ENCODE measurements at places on chromosomes 6 and 20.

GRCh38 chr20:22579119-22579427 is 5.3 kb downstream of the FOXA2 start:
- no peak for DNase-seq

GRCh38 chr6:169224185-169224695 is 29.4 kb downstream of the THBS2 start:
- DNase-seq = no peak

- no peak for DNase-seq
Observed at GRCh38 chr6:56758120-56758519, 115.4 kb upstream of the DST start.

GRCh38 chr6:135328136-135328535 is 147.0 kb downstream of the MYB start:
- no peak for DNase-seq

GRCh38 chr6:38176797-38177751 is 357.5 kb downstream of the ZFAND3 start:
- DNase-seq = no peak

DNA sequence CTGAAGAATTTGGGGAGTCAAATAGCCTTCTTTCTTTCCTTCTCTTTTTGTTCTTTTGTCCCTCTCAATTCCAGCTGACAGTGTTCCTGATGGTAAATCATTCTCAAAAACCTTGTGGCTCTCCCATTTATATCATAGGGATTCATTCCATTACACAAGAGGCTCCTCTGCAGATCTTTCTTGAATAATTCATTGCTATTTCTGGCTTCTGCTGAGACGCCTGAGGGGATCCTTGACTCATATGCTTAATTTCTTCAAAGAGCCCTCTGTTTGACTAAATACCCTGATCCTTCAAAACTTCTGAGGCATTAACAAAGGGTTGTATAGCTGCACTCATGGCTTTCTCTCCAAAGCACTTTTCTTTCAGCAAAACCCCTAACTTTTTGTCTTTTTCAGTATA is 289.3 kb downstream of the FARS2 start:
- no peak for DNase-seq

GRCh38 chr6:87558446-87558845 is 31.3 kb downstream of the RARS2 start:
- no peak for DNase-seq

DNA sequence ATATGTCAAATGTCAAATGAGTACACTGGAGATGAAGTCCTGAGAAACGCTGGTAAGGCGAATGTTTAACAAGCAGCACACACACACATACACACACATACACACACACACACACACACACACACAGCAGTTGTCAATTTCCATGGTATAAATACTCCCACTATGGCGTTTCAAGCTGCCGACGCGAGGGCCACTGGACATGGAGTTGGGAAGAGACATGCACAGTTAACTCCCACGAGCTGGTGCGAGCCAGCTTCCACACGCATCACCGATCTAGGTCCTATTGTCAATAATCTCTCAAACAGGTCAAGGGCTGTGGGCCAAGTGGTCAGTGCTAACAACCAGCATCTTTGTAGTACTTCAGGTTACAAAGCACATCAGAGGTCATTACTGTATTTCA is 58.9 kb downstream of the TRERF1 start:
- DNase-seq = no peak

GRCh38 chr6:53766930-53767329 is 27.9 kb upstream of the LRRC1 start:
- DNase-seq = no peak

GRCh38 chr6:56172144-56172543 is 75.2 kb downstream of the COL21A1 start:
- no peak for DNase-seq

DNA sequence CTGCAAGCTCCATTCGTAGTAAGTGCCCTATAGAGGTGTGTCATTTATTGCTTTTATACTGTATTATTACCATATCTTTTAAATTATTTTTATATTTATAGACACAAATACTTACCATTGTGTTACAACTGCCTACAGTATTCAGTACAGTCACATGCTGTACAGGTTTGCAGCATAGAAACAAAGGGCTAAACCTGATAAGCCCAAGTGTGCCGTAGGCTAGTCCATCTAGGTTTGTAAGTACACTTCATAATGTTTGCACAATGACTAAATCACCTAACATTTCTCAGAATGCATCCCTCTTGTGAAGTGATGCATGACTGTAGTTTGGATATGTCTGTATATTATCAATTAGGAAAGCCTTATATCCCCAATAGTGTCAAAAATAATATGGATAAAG is 122.8 kb downstream of the CLVS2 start:
- no peak for DNase-seq

- DNase-seq = no peak
Observed at GRCh38 chr6:259901-260508, 32.3 kb upstream of the DUSP22 start.

DNA sequence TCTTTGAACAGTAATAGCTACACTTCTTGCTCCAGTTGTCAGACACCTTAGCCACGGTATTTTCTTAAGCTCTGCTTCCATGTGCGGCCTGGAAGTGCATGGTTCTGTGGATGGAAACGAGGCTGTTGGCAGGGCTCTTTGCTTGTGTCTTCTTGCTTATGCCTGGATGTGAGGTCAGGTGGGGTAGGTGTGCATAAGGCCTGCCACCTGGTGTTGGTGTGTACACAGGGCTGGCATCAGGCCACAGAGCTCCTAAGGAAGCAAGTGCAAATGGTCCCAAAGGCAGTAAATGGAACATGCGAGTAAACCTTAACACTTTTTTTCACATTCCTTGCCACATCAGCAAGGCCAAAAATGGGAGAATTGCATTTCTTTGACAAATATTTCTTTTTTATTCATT is 158.1 kb upstream of the GMDS start:
- no peak for DNase-seq

DNA sequence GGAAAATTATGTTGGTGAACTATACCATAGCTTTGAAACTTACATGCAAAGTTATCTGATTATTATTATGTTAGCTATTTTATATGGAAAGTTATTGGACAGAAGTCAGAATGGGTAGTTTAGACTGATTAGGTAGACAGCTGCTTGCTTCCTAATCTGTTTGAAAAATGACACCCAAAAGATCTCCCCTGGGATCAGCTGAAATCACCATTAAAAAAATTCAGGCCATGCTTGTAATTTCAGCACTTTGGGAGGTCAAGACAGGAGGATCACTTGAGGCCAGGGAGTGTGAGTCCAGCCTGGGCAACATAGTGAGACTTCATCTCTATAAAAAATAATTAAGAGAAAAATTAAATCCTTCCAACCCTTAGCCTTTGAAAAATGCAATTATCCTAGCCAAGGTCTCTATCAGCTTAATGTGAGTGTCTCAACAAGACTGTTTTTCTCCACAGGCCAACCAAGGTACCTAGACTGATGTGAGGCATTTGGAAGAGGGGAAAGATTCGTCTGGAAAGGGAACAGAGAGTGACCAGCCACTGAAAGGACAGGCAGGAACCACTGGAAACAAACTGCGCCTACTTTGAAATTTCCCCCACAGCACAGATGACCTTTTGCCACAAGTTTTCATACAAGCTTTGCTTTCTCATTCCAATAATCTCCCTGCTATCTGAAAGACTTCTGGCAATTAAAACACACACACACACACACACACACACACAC is 232.3 kb downstream of the GMPR start:
- DNase-seq = no peak

DNA sequence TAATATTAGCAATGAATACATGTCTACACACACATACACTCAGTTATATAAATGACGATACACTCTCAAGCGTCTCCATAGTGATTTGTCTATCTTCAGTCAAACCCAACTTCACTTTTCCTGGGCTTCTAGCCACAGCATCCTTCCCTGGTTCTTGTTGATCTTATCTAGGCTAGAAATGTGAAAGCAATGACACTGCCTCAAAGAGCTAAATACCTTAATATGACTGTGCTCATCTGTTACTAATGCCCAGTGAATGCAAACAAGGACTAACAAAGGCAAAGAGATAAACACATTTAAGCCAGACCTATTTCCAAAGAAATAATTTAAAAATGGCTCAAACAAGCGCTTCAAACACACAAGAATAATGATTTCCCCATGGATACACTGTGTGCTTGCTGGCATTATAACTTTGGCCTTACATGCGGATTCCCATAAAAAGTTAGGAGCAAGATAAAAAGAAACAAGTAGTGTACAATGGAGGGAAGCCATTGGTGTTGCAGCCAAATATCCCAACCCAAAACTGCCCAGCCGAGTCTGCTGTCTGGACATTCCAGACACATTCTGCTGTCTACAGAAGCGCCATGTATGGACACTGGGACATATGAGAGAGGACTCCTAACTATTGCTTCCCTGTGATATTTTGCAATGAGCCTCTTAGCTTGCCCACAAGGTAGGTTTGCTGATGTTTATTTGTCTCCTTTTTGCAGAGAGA is 19.5 kb upstream of the DAAM2 start:
- no peak for DNase-seq

DNA sequence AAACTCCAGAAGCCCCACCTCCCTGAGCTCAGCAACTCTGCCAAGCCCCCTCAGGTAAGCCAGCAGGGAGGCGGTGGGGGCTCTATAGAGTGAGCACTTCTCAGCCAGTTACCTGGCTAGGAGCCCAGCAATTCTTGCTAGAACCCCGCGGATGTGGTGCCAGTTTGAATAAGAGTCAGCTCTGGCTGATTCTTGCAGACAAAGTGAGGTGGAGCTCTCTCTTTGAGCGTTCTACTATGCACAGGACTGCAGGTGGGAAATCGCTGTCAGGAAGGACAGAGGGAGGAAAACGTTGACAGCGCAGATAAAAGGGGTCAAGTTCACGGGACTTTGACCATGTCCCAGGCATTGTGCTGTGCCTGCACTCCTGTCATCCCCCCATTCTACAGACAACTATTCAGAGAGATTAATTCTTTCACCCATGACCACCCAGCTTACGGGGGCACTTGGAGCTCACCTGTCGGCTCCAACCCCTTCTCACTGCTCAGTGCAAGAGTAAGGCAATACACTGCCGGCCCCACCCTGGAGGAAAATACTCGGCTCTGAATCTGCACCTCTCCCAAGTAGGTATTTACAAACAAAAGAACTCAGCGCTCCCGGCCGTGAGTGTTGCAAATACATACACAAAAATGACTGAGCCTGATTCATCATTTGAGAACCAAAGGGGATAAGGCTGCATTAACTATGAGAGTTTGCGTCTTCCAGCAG is 92.9 kb downstream of the ANKRD60 start:
- no peak for DNase-seq

Data from activated CD4-positive, alpha-beta T cell treated with anti-CD3 and anti-CD28 coated beads for 4 hours (primary cell).